Activated naive CD4-positive, alpha-beta T cell treated with anti-CD3 and anti-CD28 coated beads, Interleukin-2, amount 50 U/mL, for 72 hours (primary cell): ENCODE measurements at places on chromosomes 13 and 19.

- no peak for DNase-seq
Measured at GRCh38 chr19:56304243-56304642, 10.4 kb downstream of the ZSCAN5A start.

GRCh38 chr13:113417836-113418721 lies 35.2 kb downstream of the ADPRHL1 start:
- DNase-seq = no peak

DNA sequence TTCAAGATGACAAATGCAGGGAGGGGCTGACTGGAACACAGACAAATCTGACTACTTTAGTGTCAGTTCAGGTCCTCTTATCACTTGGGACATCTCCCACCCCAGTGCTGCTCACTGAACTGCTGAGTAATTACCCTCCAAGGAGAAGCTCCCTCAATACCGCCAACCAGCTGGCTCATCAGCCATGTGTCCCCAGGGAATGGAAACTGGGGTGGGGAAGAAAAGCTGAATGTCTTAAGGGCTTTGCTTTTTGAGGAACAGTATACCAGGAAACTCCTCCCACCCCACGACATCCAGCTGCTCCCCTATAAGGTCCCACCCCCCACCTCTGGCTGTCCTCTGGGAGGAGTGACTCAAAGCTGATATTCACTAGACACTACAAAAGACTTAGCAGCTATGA lies 2.0 kb downstream of the ZNF823 start:
- no peak for DNase-seq

- DNase-seq = no peak
Measured at GRCh38 chr13:26961890-26962615, 201.5 kb upstream of the GPR12 start.

GRCh38 chr13:99935772-99936171 lies 35.8 kb downstream of the ZIC5 start:
- DNase-seq = no peak

DNA sequence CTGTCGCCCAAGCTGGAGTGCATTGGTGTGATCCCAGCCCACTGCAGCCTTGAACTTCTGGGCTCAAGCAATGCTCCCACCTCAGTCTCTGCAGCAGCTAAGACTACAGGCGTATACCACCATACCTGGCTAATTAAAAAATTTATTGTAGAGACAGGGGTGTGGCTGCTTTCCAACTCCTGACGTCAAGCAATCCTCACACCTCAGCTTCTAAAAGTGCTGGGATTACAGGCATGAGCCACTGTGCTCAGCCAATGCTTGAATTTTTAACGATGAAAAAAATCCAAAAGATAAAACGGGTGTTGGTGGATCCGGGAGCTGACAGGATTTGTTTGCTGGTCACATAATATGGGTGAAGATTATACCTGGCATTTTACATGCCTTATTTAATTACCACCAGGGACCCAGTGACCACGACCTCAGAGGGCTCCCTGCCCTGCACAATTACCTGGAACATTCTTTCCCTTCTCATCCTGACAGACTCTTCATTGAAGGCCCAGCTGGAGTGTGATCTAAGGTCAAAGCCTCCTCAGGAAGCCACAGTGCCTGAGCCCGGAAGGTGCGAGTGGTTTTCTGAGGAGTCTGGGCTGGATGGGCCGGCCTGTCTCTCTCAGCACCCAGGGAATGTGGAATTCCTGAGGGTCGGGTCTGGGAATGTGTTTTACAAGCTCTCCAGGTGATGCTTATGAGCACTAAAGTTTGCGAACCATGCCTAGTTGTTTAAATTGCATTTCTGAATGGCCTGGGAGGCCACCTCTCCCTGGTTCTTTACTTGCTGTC lies 193.3 kb downstream of the USP12 start:
- no peak for DNase-seq

DNA sequence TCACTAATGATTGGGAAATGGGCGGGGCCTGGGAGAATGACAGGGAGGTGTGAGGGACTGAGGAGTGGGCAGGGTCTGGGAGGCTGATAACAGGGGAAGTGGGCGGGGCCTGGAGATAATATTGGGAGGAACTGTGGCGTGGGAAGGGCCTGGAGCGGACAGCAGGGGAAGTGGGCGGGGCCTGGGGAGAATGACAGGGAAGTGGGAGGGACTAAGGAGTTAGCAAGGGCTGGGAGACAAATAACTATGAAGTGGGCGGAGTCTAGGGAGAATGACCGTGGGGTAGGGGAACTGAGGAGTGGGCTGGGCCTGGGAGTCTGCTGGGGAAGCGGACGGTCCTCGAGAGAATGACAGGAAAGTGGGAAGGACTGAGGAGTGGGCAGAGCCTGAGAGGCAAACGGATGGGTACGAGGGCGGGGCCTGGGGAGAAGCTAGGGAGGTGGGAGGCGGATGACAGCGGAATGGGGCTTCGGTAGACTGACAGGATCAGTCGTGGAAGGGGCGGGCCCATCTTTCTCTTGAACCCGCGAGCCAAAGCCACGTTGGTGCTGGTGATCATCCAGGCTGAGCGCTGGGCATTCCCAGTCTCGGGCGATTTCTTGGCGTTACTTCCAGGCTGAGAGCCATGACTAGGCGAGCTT lies 14.0 kb upstream of the TUBB4A start:
- DNase-seq = peak; percentile 83

DNA sequence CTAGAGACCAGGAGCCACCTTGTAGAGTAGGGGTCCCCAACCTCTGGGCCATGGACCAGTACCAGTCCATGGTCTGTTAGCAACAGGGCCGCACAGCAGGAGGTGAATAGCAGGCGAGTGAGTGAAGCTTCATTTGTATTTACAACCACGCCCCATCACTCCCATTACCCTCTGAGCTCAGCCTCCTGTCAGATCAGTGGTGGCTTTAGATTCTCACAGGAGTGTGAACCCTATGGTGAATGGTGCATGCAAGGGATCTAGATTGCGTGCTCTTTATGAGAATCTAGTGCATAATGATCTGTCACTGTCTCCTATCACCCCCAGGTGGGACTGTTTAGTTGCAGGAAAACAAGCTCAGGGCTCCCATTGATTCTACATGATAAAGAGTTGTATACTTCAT lies 303.6 kb downstream of the KCNRG start:
- DNase-seq = no peak

DNA sequence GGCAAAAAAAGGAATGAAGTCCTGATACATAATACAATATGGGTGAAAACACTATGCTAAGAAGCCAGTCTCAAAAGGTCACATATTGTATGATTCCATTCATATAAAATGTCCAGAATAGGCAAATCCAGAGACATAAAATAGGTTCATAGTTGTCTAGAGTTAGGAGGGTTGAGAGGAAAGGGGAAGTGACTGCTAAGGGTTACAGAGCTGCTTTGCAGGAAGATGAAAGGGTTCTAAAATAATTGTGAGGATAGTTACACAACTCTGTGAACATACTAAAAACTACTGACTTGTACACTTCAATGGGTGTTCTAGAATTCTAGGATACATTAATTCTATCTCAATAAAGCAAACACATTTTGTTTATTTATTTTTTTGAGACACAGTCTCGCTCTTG lies 25.7 kb downstream of the CAB39L start:
- no peak for DNase-seq

- DNase-seq = no peak
Measured at GRCh38 chr13:110305949-110306339, 1.0 kb downstream of the COL4A1 start.

GRCh38 chr13:107551521-107551920 lies 663.8 kb downstream of the LIG4 start:
- DNase-seq = no peak

GRCh38 chr19:49884109-49884508 lies 6.6 kb downstream of the TBC1D17 start:
- no peak for DNase-seq

- DNase-seq = no peak
Measured at GRCh38 chr19:58319241-58319640, 7.6 kb upstream of the ZSCAN22 start.

- no peak for DNase-seq
Measured at GRCh38 chr19:45785097-45785496, 2.8 kb upstream of the DMPK start.

DNA sequence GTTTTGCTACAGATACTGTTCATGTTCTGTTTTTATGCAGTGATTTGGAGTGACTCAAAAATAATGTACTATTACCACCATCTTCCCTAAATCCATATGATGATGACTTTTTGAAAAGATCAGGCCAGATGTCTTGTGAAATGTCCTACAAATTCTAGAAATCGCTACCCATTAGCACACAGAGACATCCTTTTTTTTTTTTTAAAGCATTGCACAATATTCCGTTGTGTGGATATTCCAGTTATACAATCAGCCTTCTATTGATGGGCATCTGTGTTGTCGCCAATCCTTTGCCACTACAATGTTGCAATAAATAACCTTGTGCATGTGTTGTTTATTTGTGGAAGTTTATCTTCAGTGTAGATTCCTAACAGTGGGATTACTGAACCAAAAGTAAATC lies 24.5 kb downstream of the ZDHHC20 start:
- no peak for DNase-seq

DNA sequence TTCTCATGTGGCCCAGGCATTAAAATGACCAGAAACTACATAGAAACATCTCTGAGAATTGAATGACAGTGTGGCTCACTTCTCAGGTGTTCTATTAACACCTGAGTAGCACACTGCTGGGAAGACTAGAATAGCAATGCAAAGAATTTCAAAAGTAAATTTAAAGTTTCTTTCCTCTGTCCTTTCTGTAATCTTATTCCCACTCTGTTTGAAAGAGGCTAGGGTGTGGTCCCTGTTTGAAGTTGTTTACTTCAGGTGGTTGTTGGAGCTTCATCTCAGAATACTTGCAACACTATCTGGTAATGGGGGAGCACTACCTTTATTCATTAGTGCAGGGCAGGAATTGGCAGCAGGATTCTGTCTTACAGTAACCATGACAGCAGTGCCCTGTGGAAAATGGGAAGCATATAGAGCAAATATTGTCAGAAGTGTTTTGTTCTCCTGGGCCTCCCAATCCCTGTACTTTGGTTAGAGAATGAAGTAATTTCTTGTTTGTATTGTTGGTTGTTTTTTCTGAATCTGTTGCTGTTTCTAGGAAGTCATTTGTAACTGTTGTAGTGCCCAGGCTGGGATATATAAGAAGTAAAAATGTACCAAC lies 1210.2 kb upstream of the ATXN8OS start:
- DNase-seq = no peak

DNA sequence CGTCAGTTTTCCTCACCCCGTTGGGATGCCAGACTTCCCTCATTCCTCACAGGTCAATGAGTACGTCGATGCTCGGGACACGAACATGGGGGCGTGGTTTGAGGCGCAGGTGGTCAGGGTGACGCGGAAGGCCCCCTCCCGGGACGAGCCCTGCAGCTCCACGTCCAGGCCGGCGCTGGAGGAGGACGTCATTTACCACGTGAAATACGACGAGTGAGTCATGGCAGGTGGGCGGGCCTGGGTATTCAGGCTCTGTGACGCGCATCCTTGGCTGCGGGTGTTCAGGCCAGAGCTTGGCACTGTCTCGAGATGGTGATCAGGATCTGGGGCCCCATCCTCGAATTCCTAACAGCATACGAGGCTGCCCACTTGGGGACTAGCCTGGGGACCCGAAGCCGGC lies 21.4 kb downstream of the UHRF1 start:
- DNase-seq = no peak

DNA sequence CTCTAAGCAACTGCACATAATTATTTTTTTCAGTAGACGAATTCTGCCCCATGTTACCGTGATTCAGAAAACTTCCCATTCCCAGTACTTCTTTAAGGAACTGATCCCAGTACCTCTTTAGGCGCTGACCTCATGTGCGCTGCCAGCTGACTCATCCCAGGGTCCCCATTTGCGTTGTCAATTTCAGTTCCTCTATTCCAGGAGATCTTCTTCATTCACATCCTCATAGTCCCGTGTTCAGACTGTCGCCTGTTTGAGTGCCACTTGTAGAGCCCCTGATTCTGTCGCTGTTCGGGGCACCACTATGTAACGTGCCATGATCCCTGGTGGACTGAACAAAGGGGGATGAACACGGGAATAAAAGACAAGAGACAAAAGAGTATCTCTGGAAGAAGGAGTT lies 16.4 kb downstream of the FPR3 start:
- no peak for DNase-seq

GRCh38 chr13:49806126-49806536 lies 13.6 kb upstream of the KPNA3 start:
- DNase-seq = no peak

GRCh38 chr13:25111585-25111956 lies 15.6 kb downstream of the PABPC3 start:
- DNase-seq = no peak

GRCh38 chr19:3605361-3605760 lies 1.3 kb downstream of the TBXA2R start:
- DNase-seq = no peak

DNA sequence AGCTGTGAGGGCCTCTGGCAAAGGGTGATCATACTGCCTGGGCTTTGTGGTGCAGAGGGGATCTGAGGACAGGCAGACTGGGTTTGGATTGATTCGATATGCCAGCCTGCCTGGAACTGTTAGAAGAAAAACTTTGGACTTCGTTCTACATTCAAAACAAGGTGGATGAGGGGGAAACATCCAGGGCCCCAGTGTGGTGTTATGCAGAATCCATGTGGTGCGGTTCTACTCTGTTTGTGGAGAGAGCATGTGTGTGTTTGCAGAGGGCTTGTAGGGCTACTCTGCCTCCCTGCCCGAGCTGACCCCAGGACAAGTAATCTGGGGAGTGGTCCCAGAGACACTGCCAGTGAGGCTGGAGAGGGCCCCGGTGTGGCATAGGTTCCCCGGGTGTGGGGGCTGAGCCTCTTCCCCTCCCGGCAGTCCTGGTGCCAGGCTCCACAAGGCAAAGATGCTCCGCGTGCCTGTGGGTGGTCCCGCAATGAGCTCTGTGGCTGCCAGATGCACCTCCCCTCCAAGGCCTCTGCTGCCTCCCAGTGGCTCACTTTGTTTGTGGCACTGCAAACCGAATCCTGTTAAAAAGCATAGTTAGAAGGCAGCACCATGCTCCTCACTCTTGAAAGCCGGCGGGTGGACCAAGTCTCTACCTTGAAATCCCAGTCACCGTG lies 22.3 kb upstream of the TFDP1 start:
- DNase-seq = peak; percentile 44

- DNase-seq = no peak
Measured at GRCh38 chr13:92896842-92897241, 329.8 kb upstream of the GPC6 start.

- DNase-seq = peak; percentile 57
Measured at GRCh38 chr19:45591004-45591637, 6.5 kb upstream of the OPA3 start.

DNA sequence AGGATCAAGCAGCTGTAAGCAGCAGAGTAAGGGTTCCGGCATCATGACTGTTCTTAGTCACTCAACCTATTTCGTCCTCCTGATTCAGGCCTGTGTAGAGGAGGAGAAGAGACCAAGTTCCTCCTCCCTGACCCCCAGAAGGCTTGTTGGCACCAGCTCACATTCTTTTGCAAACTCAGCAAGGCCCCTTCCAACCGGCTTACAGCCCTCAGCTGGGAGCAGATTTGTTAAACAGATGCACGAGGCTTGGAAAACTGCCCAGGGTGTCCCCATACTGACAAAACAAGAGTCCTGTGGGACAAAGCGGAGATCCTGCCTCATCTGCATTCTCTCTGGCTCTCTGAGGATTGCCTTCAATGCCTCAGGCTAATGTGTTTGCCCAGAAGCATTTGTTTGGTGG lies 113.2 kb upstream of the SOX21 start:
- DNase-seq = no peak

- DNase-seq = no peak
Measured at GRCh38 chr13:33345842-33346241, 60.3 kb upstream of the STARD13 start.

GRCh38 chr19:28019901-28020300 lies 1193.0 kb downstream of the UQCRFS1 start:
- DNase-seq = no peak

- DNase-seq = no peak
Measured at GRCh38 chr13:113045251-113046127, 60.1 kb upstream of the F7 start.
